GM12891 (cell line): ENCODE measurements at places on chromosomes 1 and 21.

GRCh38 chr1:17573518-17574041 lies 34.1 kb downstream of the ARHGEF10L start:
- no peak for DNase-seq

- no peak for DNase-seq
These were observed 107.4 kb downstream of the TBX19 start for GRCh38 chr1:168387781-168388760.

DNA sequence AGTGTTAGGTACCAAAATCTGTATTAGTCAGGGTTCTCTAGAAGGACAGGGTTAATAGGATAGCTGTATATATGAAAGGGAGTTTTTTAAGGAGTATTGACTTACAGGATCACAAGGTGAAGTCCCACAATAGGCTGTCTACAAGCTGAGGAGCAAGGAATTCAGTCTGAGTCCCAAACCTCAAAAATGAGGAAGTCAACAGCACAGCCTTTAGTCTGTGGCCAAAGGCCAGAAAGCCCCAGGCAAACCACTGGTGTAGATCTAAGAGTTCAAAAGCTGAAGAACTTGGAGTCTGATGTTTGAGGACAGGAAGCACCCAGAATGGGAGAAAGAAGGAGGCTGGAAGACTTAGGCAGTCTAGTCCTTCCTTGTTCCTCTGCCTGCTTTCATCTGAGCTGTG lies 487.5 kb upstream of the CHRM3 start:
- DNase-seq = no peak

DNA sequence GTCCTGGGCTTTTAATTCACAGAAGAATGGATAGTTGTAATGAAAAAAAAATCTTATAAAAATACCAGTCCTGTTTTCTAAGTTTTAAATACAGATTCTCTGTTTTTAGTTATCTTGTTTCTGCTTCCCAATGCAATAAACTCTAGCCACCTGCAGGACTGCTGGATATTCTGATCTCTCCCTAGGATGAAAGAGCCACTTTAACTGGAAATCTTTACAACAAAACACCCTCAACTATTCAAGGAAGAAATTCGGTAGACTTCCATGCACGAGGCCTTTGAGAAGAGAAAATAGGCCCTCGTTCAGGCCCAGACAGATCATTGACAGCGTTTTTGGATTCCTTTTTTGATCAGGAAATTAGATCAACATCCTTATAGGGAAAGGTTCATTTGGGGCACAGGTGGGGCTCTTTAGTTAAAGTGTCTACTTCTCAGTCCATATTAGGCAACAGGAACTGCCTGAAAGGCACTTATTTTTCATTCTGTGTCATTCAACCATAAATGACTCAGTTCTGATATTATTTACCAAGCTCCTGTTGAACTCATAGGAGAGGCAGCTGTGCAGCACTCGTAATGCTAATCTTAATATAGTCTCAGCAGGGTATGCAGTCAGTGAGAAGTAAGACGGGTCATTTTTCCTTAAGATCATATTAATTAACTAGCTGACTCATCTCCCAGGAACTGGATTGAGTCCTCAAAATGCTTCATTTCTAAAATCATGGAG lies 71.1 kb upstream of the ERRFI1 start:
- no peak for DNase-seq

DNA sequence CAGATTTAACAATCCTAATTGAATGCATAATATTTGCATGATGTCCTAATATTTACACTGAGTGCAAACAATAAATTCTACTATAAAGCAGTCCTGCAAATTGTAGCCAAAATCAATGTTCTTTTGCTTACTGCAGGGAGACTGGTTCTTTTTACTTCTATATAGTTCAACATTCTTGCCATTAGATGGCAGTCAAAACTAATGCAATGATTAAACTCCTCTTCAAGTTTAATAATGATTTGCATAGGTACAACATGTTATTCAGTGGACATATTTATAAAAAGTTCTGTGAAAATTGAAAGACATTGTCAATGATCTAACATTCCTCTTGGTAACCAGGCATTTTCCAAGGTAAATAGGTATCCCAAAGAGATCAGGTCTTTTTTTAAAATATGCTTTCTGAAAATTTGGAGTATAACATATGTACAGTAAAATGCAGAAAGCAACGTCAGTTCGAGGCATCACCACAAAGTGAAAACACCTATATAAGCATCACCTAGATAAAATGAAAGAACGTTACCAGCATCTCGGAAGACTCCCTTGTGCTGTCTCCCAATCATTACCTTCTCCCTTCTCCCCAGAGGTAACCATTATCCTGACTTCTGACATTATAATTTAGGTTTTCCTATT lies 9.8 kb upstream of the FNBP1L start:
- no peak for DNase-seq

- DNase-seq = no peak
These were observed 150.3 kb downstream of the AMY1C start for GRCh38 chr1:103900005-103900404.
